ENCODE measurements at places on chromosomes 2 and 18.

GRCh38 chr2:60861736-60862135 lies 19.6 kb upstream of the REL start:
- DNase-seq = no peak

DNA sequence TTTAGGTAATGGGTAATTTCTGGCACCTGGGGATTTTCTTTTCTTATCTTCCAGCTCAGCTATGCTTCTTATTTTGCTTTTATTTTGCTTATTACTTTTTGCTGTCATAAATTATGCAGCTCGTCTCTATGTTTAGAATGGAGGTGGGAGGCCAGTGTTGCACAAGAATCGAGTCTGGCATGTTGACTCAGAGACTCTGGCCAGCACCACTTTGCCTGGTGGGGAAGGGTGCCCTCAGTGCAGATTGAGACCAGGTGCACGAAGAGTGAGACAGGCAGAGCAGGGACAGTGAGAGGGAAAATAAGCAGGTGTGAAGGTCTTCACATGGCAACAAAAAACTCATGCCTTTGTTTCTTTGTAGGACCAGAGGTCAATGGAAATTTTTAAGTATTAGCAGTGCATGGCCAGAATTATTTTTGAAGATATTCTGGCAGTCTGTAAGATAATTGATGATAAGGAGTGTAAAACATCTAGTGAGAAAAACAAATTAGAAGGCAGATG lies 59.2 kb upstream of the SLC5A7 start:
- no peak for DNase-seq

DNA sequence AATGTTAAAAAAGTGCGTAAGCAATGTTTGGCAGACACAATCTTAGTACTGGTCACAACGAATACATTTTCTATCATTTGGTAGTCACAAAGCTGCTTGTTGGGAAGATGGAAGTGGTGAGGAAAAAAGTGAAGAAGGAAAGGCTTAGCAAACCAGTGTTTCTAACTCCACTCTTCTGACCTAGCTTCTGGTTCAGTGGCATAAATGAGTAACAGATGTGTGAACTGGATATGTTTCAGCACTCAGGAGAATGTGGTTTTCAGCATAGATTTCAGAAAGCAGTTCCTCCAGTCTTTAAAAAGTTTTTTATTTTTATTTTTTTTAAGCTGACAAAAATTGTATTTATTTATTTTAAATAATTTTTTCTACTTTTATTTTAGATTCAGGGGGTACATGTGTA lies 357.1 kb downstream of the CPS1 start:
- no peak for DNase-seq

DNA sequence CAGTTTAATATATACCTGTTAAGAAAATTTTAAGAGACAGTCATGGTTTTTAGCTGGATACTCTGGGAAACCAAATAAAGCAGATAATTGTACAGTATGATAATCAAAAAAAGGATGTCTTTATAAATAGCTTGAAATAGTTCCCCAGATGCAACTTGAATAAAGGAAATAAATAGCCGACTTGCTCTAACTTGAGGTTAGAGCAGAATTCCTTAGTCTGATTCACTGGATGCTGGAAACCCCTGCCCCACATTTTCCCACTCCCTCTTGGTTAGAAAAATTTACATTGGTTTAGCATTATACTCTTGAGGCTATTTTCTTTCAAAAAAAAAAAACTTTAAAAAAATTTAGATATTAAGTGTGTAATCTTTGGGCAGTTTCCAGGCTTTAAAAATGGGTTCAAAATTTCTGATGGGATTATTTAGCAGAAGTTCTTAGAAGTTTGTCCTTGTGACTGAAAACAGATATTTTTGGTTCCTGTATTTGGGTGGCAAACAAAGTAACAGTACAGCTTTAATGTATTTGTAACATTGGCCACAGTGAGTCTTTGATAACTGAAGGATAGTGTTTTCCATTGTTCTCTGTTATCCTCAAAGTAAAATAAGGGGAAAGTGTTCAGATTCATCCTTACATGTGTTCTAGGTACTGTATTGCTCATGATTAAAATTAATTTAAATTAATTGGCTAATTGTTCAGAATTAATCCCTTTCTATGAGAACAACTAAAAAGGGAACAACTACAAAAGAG lies 39.6 kb downstream of the ITGAV start:
- DNase-seq = no peak

DNA sequence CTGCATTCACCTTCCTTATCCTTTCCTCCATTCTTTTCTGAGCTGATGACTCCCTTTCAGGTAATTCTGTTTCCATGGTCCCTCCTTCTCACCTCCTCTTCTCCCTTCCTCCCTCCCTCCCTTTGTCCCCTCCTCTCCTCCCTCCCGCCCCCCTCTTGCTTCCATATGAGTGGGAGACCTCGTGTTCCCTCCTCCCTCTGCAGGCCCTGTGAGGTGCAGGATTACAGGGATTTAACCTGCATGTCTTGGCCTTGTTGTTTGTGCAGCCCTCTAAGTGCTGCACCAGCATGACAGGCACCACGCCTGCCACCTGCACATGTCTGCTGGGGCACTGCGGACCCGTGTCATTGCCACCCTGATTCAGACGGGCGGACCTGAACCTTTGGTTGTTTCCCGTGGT lies 103.1 kb downstream of the SNTG2 start:
- DNase-seq = no peak

- no peak for DNase-seq
Measured at GRCh38 chr18:13178197-13178596, 40.4 kb upstream of the LDLRAD4 start.

- DNase-seq = no peak
Measured at GRCh38 chr2:63765117-63765516, 76.6 kb upstream of the UGP2 start.

DNA sequence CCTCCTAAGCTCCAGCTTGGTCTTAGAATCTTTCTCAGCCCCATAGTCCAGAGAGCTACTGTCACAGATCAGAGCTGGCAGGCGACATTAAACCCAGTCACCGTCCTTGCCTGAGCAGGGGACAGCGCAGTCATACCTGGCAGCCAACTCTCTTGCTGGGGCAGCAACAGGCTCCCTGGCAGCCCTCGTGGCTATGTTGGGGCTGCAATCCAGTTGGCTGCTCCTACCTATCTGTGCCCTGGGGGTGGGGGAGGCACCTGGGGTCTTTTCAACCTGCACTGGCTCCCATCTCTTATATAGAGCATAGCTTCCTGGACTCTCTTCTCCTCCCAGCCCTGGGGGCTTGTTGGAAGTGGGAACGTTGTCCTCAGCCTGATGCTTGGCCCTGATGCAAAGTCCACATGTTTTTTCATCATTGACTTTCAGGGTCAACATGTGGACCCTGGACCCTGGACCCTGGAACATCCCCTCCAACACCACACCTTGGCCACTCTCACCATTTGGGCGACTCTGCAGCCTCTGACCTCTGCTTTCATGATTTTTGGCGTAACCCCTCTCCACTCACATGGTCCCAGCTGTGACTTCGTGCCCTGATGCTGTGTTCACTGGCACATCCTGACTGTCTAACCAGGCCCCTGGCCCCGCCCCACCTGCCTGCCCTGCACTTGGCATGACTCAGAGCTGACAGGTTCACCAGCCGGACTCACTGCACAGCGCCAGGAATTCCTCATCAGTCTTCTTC lies 45.6 kb downstream of the ATOH8 start:
- no peak for DNase-seq

DNA sequence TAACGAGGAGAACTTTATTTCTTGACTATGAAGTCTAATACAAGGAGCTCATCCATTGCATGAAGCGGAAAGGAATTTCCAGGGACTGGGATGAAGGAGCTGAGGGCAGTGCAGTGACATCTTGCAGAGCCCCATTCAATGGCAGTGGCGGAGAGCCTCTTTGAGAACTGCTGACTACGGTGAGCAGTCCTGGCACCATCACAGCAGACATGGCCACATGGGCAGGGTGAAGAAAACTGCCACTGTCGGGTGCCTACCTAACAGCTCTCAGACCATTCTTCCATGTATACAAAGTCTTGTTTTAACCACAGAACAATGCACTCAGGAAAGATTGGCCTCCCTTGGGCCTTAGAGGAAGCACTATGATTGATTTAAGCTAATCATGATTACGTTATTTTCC lies 506.1 kb upstream of the DCC start:
- DNase-seq = no peak

GRCh38 chr2:167504061-167504460 lies 615.8 kb downstream of the XIRP2 start:
- DNase-seq = no peak

DNA sequence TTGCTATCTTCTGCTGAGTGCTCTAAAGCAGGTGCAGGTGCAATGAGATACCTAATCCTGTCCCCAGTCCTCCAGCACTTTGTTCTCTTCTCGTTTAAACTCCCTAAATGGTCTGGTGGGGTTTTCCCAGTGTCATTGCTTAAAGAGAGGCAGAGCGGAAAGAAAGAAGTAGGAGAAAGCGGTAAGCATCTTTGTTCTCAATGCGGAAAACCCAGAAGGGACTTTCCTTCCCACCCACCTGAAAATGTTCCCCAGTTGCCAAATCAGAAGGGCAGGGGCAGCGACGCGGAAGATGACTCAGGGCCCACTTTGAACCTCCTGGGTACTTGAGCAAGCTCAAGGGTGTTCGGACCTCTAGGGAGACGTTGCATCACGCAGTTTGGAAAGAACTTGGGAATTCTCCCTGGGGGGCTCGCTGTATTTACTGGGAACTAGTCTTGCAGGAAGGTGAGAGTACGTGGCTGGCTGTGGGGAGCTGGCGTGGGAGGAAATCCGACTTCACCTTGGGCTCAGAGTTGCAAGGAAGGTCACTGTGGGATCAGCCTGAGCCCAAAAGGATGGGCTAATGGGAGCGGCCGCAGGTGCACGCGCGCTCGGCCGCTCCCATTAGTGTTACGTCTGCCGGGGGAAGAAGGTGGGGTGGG lies 589 bp upstream of the SGPP2 start:
- DNase-seq = no peak

GRCh38 chr2:15159206-15159605 lies 401.9 kb downstream of the NBAS start:
- no peak for DNase-seq

GRCh38 chr18:9008709-9009635 lies 93.5 kb upstream of the NDUFV2 start:
- no peak for DNase-seq

- DNase-seq = no peak
Measured at GRCh38 chr2:161417438-161418274, 1.6 kb downstream of the TBR1 start.

DNA sequence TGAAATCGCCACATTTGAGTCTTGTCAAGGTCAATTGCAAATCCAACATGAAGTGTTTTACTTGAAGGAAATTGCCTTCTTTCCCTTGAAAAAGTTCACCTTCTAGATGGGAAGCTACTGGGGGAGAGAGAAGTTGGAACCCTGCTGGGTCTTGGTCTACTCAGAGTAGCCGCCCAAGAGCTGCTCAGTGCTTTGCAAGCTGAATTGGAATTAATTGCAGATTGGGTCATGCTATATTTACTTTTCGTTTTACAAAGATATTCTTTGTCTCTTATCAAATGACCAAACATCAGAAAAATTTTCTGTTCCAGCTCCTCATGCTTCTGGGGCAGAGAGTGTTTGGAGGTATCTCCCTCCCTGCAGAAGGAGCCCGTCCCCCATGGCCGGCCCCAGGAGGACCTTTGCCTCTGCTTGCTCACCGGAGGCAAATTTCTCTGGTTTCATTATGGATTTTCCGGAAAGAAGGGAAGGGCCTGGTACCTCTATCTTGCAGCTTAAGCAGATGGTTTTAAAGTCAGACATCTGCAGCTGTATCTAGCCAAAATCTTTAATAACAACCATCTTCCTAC lies 289.7 kb downstream of the MYT1L start:
- no peak for DNase-seq

GRCh38 chr2:95262896-95263542 lies 11.2 kb upstream of the PROM2 start:
- DNase-seq = no peak

DNA sequence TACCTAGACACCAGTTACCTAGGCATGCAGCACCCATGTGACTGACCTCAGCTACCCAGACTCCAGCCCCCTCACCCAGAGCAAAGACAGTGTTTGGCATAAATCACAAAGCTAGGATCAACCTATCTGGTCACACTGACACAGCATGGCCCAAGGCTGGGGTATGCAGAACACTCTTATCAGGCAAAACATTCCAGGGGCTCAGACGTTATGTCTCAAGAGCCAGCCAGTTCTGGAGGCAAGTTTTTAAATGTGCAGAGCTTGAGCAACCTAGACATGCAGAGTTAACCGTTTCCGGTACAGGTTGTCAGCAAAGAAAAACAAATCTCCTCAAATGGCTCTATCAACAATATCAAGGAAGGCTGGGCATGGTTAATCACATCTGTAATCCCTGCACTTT lies 92.8 kb downstream of the AP1S3 start:
- DNase-seq = no peak

- no peak for DNase-seq
Measured at GRCh38 chr18:27239669-27240068, 54.6 kb upstream of the CHST9 start.

GRCh38 chr2:25673300-25674076 lies at the start of gene DTNB:
TSS of gene DTNB (minus strand) at chr2:25673577. CDS start at chr2:25652660, 20,917 bp downstream.
- DNase-seq = peak; percentile 52

DNA sequence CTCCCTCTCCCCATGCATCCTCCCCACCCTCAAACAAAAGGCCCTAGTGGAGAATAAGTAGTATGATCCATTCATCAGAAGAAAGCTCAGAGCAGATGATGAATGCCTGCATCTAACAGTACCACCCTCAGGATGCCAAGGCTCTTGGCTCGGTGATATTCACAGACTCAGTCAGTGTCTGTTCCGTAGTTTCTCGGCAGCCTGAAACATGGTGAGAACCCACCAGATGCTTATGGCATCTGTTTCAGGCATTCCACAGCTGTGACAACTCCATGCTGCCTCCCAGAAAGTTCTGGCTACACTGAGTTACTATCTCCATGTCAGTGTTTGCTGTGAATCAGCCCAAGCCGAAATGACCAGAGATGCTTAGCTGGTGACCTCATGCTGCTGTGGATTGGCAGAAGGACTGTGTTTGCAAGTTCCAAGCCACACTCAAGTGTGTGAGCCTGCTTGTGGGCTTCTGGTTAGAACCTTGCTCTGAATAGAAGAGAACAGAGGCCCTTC lies 83.9 kb downstream of the WDSUB1 start:
- DNase-seq = no peak

DNA sequence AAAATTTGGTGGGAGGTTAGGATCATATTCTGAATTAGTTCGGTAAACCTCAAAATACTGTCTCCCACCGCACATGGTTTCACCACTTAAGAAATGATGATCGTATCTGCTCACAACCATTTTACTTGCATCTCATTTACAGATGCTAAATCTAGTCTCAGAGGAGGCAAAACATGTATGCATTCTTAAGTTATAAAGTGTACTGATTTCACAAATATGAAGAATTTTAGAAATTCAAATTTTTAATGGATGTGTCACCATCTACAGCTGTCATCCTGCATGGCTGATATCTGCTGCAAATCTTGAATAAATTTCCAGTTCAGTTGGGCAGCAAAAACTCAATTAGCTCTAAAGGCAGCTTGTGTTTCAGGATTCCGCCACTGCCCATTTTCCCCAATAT lies 243.3 kb upstream of the KCNJ3 start:
- no peak for DNase-seq

Data from central memory CD8-positive, alpha-beta T cell (primary cell).